ENCODE measurements at places on chromosomes 4 and X.

- DNase-seq = peak; percentile 68
Observed at GRCh38 chr4:150769248-150769647, 187.3 kb downstream of the MAB21L2 start.

GRCh38 chrX:137031517-137032340 is 2.1 kb downstream of the GPR101 start:
- peak; percentile 20 for DNase-seq

GRCh38 chr4:156734965-156735895 is 236.4 kb downstream of the PDGFC start:
- no peak for DNase-seq

DNA sequence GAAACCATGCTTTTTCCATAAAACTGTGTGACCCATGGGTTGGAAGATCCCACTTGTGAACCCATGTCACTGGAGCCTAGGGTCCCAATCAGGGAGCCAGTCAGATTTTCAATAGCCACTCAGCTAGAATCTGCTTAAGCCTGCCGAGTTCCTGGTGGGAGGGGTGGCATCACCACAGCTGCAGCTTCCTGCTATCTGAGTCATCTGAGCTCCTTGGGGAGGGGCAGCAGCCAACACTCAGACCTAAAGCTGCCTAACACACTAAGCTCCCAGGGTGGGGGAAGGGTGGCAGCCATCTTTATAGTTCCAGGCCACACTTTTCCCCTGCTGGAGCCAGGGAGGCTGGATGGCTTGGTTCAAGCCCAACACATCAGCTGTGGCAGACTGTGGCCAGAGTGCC is 350.1 kb downstream of the C4orf33 start:
- DNase-seq = no peak

DNA sequence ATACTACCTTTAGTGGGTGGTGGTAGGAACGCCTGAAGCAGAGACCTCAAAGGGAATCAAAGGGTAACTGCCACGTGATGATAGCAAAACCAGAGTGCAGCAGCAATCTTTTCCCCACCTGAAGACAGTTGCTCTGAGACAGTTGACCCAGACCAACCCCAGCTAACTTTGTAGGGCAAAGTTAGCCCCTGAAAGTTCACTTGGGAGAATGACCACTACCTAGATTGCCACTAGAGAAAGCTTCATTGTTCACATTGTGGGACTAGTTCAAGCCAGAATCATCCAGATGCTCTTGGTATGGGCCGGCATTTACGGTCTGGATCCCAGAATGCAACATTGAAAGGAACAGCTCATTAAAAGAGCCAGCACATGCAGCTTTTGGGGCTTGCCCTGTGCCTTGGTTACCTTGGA is 4.1 kb downstream of the SEPTIN6 start:
- DNase-seq = no peak

Data from MV-4-11 (cell line).